ENCODE measurements at places on chromosomes 7 and 10.

DNA sequence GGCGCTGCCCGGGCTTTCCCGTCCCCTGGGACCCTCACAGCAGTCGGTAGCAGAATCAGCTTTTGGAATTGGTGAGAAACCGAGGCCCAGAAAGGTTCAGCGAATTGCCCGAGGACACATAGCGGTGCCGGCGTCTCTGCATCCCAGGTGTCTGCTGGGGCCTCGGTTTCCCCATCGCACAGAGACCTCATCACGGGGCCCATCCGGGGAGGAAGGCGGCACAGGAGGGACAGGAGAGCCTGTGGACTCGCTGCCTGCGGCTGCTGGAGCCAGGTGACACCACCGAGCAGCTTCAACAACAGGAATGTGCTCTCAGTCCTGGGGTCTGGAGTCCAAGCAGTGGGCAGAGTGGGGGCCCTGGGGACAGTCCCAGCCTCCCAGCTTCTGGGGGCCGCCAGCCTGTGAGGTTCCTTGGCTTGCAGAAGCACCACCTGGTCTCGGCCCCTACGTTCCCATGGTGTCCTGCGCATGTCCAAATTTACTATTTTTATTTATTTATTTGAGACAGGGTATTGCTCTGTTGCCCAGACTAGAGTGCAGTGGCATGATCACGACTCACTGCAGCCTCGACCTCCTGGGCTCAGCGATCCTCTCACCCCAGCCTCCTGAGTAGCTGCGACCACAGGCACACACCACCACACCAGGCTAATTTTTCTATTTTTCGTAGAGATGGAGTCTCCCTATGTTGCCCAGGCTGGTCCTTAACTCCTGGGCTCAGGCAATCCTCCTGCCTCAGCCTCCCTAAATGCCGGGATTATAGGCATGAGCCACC is 539 bp upstream of the COX19 start:
- DNase-seq, result no peak

DNA sequence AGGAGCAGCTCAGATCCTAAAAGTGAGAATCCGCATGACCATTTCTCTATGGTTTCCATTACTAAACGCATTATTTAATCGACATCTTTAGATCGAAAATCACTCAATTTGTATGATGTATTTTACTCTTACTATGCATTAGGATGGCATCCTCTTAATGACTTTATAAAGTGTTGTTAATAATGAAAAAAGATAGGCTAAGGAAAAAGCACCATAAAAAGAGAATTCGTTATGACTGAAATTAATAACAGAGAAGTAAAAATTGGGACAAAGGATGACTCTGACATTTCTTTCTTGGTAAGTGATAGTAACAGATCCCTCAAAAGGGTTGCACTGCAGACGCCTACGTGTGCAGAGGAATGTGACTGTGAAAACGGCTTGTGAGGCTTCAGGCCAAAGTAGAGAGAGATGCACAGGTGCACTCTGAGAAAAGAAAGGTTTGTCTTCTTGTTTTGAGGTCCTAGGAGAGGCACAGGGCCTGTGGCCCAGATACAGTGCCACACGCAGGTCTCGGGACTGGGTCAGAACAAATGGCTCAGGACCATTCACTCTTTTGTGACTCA is 23.0 kb upstream of the RBM33 start:
- DNase-seq, result no peak

GRCh38 chr10:92640107-92640506 is 47.2 kb downstream of the KIF11 start:
- no peak for DNase-seq

DNA sequence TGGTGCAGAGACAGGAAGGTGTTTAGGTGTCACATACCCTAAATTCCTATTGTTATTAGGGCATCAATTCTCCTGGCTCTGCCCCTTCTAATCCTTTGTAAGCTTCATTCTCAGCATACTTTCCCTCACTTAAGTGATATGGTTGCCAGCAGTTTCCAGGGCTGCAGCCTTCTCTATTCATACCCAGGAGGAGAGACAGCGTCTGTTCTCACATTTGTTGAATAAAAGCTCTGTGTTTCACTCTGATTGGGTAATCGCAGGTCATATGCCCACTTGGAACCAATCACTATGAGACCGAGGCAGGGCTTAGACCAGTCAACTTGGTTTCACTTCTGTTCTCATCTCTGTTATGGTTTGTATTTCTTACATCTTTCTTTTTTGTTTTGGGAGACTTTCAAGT is 109.6 kb upstream of the MTPN start:
- no peak for DNase-seq

DNA sequence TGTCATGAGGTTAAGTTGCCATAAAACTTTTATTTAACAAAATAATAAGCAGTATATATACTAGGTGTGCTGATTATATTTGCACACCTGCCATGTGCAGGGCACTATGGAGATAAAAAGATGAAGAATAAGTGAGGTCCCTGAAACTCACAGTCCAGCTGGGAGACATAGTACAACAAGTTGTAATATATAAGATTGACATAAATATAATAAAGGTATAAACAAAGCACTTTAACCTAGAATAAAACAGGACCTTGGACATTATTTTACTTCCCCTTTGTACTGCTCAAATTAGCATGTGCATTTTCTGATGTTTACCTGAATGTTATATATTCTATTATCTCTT is 6.2 kb downstream of the STK17A start:
- DNase-seq, result no peak

DNA sequence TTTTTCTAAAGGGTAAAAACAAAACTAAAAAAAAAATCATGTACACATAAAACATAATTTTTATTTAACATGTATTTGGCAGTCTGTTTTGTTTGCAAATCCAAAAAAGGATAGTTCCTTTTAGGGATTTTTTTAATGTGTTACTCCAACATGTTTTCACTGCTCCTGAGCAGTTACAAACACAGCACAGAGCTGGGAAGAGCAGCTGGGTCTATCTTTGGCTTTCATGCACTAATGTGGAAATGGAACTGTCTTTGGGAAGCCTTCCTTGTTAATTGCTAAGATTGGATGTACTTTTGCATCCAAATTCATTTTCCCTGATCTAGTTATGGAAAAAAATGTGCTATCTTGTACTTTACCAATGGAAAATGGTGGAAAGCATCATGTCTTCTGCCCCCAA is 1035.1 kb downstream of the CNTNAP2 start:
- no peak for DNase-seq

GRCh38 chr10:5557799-5558771 is 33.3 kb downstream of the CALML3 start:
- no peak for DNase-seq

DNA sequence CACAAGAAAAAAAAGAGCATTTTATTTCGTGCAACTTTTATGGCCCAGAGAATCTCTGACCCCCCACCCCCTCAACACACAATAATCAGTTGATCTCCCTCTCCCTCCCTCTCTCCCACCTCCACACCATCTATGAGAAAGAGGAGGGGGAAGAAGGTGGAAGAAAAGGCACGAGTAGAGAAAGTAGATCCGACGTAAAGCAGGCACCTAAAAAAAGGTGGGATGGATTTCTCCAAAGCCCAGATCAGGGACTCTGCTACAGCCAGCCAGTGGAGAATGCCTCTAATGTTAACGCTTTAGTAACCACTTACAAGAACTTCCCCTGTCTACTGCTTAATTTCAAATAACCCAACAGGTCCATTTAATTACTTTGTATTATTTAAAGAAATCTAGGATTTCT is 24.4 kb downstream of the KMT2C start:
- no peak for DNase-seq
